ENCODE measurements at places on chromosomes 5 and 9.

DNA sequence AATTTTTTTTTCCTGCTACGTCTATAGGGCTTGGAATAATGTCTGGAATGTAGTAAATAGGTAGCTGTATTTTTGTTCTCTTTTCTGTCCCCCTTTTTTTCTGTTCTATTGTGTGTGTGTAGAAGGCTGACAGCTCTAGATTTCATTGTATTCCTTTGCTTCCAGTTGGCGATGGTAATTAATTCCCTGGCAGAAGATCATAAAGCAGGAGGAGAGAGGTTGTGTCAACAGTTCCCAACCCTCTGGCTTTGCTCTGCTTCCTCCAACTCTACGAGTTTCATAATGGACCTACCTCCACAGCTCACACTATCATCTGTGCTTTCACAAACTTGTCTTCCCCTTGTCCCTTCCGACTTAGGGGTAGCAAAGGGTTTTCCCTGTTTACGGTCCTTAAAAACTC is 117.9 kb upstream of the CDH18 start:
- DNase-seq = no peak

- DNase-seq = no peak
Observed at GRCh38 chr5:1270933-1271914, 23.6 kb downstream of the TERT start.

DNA sequence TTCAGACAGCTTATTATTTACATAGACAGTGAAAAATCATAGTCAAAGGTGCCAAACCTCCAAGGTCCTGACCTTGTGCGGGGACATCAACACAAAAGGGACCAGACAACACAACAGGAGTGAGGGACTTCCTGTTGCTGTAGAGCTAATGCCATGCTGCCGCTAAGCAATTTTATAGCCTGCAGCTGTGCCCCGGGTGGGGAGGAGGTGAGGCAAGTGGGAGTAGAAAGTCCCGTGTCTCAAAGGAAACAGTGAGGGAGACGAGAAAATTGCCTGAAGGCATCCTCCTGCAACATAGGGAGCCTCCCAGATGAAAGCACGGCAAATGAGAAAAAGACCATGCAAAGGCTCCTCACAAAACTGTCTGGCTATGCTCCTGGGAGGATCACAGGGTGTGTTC is 58.8 kb downstream of the CAAP1 start:
- DNase-seq = no peak

DNA sequence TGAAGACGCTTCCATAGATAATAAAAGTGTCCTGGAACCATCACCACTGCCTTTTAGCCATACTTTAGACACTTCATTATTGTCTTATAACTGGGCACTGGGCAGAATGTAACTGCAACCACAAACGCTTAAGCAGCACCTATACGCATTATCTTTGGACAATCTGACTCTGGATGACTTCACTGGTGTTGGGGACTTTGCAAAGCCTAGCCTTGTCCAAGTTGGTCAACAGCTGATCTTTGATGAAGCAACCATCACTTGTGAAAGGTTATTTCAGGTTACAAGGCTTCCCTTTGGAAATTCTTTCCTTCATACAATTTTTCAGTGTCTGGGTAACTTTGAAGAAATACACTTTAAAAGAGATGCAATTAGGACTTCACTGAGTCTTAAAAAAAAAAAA is 77.8 kb upstream of the ZNF462 start:
- DNase-seq = no peak
